Activated CD8-positive, alpha-beta memory T cell treated with anti-CD3 and anti-CD28 coated beads for 4 hours (primary cell): ENCODE measurements at places on chromosomes 4 and X.

- DNase-seq, result no peak
Observed at GRCh38 chrX:31604629-31605221, 532.9 kb upstream of the FTHL17 start.

GRCh38 chrX:31449965-31450364 lies 378.1 kb upstream of the FTHL17 start:
- DNase-seq, result no peak

DNA sequence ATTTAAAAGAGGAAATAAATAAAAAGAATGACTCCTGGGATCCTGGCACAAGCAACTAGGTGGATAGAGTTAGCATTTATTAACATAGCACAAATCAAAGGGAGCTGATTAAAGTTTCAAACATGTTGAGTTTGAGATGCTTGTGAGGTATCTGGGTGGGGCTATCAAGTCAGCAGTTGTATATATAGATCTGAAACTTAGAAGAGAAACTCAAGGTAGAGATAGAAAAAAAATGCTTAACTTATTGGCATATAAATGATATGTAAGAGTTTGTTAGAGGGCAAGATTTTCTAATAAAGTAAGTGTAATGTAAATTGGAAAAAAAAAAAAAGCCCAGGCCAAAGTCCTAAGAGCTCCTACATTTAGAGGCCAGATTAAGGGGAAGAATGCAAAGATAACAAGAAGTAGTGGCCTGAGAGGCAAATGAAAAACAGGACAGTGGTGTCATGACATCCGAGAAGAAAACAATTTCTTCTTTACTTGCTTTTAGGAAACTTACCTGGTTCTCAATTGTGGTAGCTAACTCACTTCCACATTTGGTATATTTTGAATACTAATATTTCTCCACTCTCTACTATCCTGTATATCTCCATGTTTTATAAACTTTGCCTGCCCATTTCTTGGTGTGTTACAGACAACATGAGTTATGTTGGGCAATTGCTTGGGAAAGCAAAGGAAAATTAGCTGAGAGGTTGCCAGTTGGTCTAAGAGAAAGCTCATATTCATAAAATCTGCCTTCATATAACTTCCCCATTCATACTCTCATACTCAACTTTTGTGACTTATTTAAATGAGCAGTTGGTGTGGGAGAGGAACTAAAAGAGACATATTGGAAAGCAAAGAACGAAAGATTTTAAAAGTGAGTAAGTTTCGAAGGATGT lies 169.2 kb downstream of the PARM1 start:
- no peak for DNase-seq

GRCh38 chr4:141870152-141870551 lies 233.8 kb downstream of the IL15 start:
- DNase-seq, result no peak

- no peak for DNase-seq
Observed at GRCh38 chr4:138053641-138054301, 188.4 kb downstream of the SLC7A11 start.

- no peak for DNase-seq
Observed at GRCh38 chr4:14345356-14345775, 656.9 kb upstream of the CPEB2 start.

DNA sequence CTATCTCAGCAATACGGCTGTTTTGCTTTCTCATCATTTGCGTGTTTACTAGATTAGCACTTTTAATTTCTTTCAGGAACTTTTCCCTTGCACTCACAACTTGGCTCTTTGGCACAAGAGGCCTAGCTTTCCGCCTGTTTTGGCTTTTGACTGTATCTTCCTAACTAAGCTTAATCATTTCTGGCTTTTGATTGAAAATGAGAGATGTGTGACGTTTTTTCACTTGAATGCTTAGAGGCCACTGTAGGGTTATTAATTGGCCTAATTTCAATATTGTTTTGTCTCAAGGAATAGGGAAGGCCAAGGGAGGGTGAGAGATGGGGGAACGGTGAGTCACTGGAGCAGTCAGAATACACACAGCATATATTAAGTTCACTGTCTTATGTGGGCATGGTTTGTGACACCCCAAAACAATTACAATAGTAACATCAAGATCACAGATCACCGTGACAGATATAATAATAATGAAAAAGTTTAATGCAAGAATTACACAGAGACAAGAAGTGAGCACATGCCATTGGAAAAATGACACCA lies 27.3 kb downstream of the MND1 start:
- DNase-seq, result no peak

- no peak for DNase-seq
Observed at GRCh38 chr4:185143601-185143969, 519 bp downstream of the SLC25A4 start.

- no peak for DNase-seq
Observed at GRCh38 chr4:146522869-146523205, 1.1 kb upstream of the SLC10A7 start.

DNA sequence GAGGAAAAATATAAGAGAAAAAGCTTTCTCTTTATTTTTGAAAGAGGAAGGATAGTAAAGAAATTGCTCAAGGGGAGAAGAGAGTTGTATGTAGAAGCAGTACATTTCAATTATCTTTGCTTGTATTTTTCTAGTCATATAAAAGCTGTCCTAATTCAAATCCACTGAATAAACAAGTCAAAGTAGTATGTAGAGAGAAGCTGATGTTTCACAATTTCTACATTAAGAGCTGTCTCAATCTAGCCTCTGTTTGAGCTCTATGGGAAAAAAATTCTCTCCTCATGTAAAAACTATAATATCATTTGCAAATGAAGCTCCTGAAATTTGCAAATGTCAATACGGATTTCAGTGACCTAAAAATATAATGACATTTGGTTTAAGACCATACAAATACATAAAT lies 52.6 kb downstream of the CHM start:
- DNase-seq, result no peak

- DNase-seq, result no peak
Observed at GRCh38 chrX:8692871-8693270, 39.1 kb downstream of the ANOS1 start.

DNA sequence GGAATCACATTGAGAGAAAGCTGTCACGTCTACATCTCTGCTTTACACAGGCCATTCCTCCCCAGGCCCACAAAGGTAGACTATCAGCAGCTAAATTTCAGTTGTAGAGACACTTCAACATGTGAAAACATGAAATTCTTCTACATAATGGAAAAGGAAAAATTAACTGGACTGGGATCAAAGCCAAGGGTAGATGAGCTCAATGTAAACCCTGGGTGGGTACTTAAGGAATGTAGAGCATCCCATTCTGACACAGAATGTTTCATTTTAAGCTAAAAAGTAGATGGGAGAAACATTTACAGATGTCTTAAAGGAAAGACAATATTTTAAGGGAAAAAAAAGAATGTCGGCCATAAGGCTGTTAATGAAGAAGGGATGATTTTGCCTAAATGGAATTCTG lies 51.3 kb upstream of the NPNT start:
- no peak for DNase-seq

DNA sequence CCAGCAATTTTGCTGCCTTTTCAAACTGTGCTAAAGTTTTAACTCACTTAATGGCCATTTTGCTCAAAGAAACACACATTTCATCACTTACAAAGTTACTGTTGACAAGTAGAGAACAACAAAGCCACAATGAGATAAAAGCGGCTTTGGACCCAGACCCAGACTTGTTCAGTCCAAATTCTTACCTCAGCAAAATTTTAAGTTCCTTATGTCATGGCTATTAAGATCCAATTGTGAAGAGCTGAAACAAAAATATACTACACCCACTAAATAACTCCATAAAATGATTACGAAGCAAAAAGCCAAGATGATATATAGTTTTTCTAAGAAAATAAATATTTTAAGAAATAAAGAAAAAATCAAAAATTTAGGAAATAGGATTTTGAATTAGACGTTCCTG lies 137.0 kb upstream of the INPP4B start:
- no peak for DNase-seq

DNA sequence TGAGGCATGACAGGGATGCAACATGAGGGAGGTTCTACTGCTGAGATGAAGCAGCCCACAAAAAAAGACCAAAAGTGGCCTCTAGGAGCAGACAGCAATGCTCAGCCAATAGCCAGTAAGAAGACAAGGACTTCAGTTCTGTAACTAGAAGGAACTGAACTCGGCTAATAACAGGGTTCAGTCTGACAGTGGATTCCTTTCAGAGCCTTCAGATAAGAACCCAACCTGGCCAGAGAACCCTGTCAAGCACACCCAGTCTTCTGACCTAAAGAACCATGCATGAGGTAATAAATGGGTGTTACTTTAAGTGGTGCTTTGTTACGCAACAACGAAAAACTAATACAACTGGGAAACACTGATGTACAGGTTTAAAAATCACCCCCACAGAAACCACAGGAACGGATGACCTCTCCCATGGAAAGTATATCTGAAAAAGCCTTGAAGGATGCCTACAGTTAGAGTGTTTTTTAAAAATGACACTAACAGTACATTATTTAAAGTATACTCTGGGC lies 94.6 kb downstream of the PAPSS1 start:
- DNase-seq, result no peak

DNA sequence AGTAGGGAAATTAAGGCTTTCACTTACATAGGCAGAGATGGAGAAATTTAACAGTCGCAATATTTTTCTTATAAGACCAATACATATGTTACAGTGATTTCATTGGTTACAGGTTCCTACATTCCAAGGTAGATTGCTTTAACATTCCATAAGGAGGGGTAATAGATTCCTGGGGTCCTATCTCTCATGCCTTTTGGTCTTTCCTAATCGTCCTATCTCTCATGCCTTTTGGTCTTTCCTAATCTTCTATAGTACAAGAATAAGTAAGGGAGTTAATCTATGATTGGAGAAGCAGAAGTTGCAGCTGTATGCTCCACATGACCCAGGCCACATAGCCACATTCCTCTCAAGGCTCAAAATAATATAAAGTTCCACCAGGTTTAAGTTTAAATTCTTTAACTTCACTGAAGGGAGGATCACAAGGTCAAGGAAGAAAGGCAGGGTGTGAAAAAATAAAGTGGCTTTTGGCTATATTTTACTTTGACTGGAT lies 285.0 kb upstream of the BOD1L1 start:
- DNase-seq, result no peak

DNA sequence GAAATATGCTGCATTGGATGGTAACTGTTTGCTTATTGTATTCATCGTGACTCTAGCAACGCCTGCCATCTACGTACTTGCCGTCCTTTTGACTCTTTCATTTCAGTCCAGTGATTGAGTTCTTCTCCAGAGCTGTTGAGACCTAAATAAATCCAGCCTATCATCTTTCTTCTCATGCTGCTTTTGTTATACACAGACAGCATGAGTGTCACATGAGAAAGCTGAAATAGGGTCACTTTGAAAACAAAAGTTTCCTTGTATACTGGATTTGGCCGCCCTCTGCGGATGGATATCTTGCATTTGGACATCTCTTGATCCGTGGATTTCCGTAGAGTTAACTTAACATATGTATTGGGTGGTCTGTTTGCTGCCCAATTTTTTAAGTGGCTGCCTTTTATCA lies 67.2 kb downstream of the TMPRSS11F start:
- no peak for DNase-seq

GRCh38 chr4:140426610-140427105 lies 790 bp downstream of the CLGN start:
- DNase-seq, result no peak

DNA sequence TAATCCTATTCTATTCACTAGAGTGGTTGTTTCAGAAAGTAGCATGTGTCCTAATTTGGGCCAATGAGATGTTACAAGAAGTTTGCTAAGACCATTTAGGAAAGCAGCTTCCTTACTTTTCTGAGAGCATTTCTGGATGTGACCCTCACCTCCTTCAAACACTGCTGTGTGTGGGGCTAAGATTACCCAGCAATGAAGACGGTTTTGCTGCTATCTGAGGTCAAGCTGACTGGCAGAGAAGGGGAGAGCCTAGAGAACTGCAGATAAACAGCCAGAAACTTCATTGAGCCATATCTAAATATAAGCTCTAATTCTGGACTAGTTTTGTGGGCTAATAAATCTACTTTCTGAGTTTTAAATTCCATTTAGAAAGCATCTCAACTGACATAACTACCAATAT lies 36.4 kb downstream of the ZAR1 start:
- no peak for DNase-seq

DNA sequence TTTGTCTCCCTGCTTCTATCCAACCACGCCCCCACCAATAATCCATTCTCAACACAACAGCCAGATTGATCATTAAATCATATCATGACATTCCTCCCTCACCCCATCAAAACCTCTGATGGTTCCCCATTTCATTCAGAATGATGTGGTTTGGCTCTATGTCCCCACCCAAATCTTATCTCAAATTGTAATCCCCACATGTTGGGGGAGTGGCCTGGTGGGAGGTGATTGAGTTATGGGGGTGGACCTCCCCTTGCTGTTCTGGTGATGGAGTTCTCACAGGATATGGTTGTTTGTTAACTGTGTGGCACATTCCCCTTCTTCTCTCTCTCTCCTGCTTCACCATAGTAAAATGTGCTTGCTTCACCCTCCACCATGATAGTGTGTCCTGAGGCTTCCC lies 23.3 kb downstream of the TRMT2B start:
- DNase-seq, result no peak

- no peak for DNase-seq
Observed at GRCh38 chrX:41877167-41877566, 46.2 kb downstream of the CASK start.

DNA sequence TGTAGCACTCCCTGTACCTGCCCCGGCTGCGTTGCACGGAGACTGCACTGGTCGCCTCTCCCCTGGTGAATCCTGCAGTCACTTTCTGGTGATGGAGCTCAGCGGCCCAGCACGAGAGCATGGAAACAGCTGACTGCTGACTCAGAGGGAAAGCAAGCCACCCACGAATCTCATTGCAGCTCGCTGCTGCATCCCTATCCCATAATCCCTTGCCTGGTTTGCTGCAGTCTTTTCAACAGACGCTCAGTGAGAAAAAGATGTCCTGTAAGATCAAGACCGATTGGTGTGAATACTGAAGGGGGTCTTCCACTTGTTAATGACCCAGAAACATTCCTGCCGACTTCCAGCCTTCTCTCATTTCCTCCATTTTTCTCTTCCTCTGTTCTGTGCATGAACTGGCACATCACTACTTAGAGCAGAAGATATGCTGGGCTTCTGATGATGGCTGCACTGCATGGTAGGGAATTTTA lies 52.9 kb downstream of the TRIM2 start:
- no peak for DNase-seq

GRCh38 chr4:2634014-2634413 lies 97.6 kb downstream of the FAM193A start:
- no peak for DNase-seq

- no peak for DNase-seq
Observed at GRCh38 chr4:88445252-88445651, 11.7 kb upstream of the HERC5 start.

DNA sequence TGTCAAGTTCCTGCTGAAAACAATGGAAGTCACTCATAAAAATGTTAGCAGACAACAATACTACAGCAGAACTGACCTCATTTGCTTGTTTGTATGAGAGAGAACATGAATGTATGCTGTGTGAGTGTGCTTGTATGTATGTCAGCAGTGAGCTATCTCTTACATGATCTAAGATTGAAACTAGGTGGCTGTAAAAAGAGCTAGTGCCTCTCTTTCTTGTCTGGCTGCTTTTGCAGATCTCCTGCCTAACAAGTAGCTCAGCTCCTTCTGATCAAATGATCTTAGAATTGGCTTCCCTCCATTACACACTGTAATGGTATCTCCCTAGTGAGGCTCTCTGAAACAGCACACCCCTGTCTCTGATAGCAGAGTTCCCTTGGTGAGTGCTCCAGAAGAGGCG lies 20.7 kb downstream of the PAK3 start:
- DNase-seq, result no peak
